ENCODE measurements at places on chromosomes 16 and 17.

DNA sequence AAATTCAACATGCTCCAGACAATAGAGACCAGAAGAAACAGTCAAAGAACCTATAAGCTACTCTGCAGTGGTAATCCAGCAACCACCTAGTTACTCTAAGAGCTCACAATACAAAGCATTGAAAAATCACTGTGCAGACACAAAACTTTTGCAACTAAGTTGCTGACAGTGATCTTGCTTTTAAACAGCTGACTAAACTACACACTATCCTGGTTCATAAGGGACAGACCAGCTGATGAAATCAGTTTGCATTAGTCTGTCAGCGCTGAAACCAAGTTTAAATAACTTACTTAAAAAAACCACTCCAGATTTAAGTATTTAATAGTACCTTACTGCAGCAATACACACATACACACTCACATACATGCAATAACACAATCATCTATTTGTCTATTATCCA, 4.6 kb downstream of the VEZF1 start:
- no peak for DNase-seq

GRCh38 chr16:20285993-20286499, 41.3 kb downstream of the GP2 start:
- no peak for DNase-seq

- DNase-seq: no peak
Measured at GRCh38 chr16:89316701-89317100, 99.2 kb downstream of the ZNF778 start.

- no peak for DNase-seq
Measured at GRCh38 chr17:80963812-80964543, 27.7 kb upstream of the CHMP6 start.

DNA sequence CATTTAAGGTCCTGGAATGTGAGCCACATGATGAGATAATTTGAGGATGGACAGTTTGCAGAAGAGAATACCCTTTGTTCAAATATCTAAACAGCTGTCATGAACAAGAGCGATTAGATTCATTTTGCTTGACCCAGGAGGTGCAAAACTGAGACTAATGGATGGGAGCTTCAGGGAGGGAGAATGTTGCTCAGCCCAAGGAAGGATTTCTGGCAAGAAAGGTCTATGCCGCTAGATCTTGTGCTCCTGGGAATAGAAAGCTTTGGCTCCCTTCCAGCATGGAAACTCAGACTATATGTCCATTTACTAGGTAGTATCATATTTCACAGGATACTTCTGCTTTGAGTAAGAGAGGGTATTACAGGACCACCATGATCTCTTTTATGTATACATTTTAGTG, 14.8 kb upstream of the CDH11 start:
- DNase-seq: no peak

DNA sequence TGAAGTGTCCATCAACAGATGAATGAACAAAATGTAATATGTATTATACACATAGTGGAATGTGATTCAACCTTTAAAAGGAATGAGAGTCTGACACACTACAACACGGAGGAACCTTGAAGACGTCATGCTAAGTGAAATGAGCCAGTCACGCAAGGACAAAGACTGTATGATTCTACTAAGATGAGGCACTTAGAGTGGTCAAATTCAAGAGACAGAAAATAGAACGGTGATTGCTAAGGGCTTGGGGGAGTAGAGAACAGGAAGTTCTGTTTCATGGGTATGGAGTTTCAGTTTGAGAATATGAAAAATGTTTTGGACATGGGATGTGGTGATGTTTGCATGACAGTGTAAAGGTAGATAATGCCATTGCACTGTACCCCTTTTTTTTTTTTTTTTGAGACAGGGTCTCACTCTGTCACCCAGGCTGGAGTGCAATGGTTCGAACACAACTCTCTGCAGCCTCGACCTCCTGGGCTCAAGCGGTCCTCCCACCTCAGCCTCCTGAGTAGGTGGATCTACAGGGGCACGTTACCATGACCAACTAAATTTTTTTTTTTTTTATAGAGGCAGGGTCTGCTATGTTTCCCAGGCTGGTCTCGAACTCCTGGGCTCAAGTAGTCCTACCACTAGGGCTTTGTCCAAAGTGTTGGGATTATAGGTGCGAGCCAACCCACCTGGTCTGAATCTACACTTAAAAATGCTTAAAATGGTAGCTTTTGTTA, 2.9 kb upstream of the CCDC102A start:
- peak; percentile 37 for DNase-seq

Measured in amniotic epithelial cell (primary cell).